ENCODE measurements at places on chromosomes 6 and 20.

DNA sequence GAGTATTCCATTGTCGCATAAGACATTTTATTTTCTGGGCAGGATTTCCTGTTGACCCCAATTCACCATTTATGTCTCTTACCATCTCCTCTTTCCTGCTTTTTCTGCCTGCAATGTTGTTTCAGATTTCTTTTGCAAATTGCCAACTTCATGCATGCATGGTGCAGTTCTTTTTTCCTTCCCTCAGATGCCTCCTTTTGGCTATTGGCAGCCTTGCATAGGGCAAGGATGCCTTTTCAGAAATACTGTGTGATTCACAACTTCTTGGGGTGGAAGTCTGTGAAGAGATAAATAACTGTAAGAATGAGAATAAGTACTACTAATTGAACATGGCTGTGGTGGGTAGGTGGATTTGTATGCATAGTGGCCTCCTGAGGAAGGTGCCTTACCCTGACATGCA lies 116.7 kb downstream of the SOX4 start:
- no peak for DNase-seq

- DNase-seq = no peak
Observed at GRCh38 chr20:10982692-10983091, 308.9 kb upstream of the JAG1 start.

- no peak for DNase-seq
Observed at GRCh38 chr6:15073883-15074465, 171.9 kb upstream of the JARID2 start.

DNA sequence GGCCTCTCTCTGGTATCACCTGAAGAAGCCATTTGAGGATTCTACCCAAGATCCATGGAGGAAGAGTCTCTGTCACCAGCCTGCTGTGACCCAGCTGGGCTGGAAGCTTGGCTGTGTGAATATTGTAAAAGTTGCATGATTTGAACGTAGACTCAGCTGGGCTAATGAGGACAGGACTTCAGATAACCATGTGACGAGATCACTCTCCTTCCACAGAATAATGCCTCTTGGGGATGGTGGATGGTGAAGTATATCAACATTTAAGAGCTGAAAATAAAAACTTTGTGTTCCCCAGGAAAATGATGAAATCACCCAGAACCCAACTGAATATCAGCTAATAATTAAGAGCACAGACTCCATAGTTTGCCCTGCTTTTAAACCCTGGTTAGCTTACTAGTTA lies 427.9 kb downstream of the CD83 start:
- no peak for DNase-seq

DNA sequence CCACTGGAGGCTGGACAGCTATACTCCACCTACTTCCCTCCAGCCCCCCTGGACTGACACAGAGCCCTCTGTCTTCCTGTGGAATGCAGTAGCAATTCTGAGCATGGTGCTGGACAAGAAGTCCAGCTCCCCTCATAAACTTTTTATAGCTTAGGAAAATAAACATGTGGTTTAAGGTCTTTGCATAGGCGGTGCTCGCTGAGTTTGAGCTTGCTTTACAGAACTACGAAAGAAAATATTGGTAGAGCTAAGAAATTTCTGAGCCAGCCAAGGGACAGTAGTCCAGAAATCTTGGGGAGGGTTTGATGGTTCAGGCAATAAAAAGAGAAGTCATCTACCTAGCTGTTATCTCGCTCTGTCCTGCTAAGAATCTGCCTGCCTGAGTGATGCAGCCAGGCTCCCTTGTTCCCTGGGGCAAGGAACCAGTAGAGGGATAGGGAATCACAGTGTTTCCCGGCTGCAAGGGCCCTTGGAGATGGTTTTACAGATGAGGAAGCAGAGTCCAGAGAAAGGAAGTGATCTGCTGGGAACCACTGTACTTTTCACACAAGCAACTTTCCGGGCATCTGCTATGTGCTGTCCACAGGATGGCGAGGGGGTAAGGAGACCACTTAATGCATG lies 343.4 kb downstream of the CDC5L start:
- DNase-seq = no peak

DNA sequence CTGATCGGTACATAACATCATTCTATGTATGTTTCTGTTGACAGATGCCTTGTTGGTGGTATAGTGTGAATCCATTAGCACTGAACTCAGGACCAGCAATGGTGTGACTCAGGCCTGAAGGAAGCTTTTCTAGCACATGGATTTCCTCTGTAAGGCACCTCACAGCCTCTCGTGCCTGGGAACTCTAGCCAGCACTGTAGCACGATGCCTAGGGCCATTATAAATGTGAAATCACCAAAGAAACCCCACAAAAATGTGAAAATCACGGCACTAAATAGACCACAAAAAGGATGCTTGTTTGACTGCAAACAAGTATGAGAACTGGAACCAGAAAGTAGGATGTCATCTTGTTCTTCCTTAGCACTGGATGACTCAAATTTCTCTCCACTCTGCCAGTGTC lies 63.7 kb upstream of the NKX2-2 start:
- DNase-seq = no peak

DNA sequence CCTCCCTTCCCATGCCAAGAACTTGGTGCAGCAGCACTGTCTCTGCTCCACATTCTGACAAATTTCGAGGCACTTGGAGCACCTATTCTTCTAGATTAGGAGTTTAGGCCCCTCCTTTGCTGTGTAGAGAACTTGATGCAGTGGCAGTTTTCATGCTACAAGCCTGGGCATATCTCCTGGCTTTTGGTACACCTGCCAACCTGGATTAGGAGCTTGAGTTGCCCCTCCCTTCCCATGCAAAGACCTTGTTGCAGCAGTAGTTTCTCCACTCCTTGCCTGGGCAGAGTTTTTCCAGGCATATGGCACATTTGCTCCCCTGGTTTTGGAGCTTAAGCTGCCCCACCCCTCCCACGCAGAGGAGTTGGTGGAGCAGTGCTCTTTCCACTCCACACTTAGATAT lies 956.1 kb downstream of the EYS start:
- no peak for DNase-seq

DNA sequence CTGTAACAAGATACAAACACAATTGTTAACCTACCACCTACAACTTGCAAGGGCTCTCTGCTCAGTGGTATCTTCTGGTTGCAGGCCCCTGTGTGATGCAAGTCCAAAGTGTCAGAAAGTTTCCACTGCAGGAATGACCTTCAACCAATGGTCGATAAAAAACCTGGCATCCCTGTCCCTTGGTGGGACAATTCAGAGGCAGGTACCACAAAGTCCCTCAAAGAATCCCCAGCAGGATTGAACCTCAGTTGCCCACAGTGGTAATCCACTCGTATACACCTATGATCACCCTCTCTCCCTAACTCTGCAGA lies 15.9 kb downstream of the GLO1 start:
- no peak for DNase-seq

GRCh38 chr6:52643158-52643557 lies 27.8 kb upstream of the TMEM14A start:
- no peak for DNase-seq

DNA sequence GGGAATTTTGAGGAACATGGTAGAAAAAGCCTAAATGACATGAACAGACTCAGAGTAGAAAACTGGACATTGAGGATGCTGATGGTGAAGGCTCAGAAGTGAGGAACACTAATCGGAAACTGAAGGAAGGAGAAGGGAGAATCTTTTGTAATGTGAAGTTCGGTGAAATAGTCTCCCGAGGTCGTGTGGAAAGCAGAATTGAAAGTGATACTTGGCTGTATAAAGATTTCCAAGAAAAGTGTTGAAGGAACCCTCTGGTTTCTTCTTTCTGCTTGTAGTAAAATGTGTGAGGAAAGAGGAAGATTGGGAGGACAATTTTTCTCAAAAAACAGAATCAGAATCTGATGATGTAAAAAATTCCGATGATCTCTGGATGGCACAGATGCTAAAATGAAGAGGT lies 115.4 kb downstream of the LAMP5 start:
- no peak for DNase-seq

- no peak for DNase-seq
Observed at GRCh38 chr20:63093966-63094766, 87.4 kb upstream of the BHLHE23 start.

DNA sequence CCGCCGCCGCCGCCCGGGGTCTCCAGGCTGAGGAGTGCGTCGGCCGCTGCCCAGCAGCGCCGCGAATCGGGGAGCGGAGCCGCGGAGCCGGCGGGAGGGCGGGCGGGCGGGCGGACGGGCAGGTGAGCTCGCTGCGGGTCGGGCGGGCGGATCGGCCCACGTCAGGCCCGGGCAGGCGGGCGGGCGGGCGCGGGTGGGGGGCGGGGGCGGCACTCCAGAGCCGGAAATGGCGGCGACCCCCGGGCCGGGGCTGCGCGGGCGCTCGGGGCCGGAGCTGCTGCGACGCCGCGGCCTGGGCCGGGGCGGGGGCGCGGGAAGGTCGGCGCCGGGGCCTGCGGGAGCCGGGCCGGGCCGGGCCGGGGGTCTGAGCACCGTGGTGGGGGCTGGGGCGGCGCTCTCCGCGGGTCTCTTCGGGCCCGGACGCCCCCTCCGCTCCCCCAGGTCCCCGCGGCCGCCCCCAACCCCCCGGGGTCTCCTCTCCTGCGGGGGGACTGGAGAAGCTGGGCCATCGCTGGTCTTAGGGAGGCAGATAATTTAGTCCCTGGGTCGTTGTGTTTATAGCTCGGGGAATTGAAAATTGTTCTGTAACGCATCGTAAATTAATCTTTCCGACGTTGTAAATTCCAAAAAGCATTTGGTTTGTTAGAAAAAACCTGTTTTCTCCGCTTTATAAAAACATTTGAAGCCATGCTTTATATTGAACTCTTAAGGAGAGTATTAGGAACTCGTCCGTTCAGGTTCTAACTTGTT lies 451 bp downstream of the DNAJC5 start:
- DNase-seq = no peak

DNA sequence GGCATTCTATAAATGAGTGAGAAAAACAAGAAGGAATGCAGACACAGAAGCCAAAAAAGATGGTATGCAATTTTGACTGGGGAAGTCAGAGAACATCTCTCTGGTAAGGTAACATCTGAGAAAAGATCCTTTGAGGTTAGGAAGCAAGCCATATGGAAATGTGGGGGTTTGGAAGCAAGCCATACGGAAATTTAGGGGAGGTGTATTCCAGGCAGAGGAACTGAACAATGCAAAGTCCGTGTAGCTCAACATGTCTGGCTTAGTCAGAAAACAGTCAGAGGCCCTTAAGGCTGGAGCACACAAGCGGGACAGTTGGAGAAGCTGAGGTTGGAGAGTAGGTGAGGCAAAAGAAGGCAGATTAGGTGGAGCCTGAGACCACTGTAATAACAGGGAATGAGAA lies 35.3 kb downstream of the RALGAPA2 start:
- DNase-seq = no peak

DNA sequence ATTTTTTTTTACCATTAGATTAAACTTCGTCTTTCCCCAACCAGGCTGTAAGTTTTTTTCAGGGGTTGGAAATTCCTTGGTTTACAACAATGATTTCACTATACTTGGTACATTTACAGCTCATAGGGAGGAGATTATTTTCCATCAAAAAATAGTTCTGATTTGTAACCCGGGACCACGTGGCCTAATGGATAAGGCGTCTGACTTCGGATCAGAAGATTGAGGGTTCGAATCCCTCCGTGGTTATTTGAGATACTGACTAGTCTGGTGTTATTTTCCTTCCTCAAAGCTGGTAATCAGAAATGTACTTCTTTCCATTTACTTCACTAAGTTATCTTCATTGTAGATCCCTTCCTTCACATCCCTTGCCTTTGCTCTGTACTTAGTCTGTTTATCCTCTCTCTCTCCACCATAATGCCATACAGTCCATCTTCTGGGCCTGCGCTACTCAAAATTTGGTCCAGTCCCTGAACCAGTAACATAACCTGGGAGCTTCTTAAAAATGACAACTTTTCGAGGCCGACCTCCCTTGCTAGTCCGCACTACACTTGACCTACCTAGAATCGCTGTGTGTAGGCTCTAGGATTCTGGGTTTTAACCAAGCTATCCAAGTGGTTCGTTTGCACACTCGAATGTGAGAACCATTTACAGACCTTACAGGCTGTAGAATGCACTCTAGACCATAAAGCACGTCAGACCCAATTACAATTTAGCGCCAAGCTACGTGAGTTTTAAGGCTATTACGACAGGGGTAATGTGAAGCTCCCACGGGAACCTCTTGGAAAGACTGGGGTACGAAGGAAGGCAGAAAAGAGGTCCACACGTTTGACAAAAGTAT lies 42.1 kb upstream of the BTN3A2 start:
- DNase-seq = no peak

DNA sequence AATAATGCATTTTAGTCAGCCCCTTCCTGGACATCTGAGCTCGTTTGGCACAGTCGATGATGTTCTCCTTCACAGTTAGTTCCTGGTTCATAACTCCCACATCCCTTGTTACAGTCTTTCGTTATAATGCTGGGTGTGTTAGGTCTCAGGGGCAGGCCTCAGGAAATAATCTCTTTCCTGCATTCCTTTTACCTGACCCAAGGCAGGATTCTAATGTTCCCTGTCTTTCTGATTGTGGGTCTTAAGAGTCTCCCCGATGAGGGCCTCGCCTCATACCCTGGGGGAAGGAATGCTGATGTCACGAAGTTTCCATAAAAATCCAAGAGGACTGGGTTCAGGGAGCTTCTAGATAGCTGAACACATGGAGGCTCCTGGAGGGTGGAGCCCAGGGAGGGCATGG lies 104.0 kb upstream of the CARMIL1 start:
- DNase-seq = no peak

DNA sequence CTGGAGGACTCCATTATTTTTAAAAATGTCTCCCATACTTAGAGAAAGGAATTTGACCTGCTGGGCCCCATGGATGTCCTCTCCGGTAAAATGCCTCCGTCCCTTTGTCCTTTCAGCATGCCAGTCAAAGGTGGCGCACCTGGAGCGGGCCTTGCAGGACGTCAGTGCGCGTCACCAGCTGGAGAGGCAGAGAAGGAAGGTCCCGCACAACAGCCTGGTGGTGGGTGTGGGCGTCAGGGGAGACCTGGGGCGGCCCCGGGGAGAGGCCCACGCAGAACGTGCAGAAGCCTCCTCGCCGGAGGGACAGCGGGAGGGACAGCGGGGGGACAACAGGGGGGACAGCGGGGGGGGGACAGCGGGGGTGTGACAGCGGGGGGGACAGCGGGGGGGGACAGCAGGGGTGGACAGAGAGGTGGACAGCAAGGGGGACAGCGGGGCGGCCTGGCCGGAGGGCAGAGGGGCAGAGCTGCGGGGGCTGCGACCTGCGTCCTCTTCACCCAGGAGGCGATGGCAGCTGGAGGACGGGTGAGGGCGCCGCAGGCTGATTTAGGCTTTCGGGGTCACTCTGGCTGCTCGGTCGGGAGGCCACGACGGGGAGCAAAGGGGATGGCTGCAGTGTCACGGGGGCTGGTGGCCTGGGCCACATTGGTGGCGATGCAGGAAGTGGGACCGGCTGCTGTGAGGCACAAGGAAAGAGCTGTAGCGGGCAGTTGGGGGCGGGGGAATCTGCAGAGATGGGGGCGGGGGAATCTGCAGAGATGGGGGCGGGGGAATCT lies 859 bp upstream of the KIF25 start:
- no peak for DNase-seq

GRCh38 chr6:156897907-156898531 lies 120.8 kb downstream of the ARID1B start:
- DNase-seq = no peak

- no peak for DNase-seq
Observed at GRCh38 chr6:81298751-81299150, 453.7 kb downstream of the TENT5A start.
